Right renal cortex interstitium (tissue), 3 donors: ENCODE measurements at places on chromosomes 7 and 10. TPM values are rescaled to one million over a fixed set of nuclear protein-coding genes. Genes with fewer than 3 reads are reported as not detected.

Gene SYT15
- 5.7 TPM for polyA plus RNA-seq

DNA sequence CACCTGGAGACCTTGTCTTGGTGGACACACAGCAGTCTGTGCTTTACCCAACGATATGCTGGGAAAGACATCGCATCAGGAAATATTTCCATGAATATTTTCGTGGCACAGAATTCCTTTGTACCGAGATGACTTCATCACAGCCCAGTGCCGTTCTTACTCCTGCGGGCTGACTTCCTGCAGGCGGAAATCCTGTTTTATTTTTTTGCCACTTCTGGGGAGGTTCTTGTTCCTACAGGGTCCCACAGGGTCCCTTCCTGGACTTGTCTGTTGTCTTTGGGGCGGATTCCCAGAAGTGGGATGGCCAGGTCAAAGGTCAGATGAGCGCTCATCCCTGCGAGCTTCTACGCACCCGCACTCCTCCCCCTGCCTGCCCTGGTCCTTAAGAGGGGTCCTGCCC, 86.5 kb downstream of the DNAJB6 start:
- no peak for DNase-seq

- DNase-seq, result no peak
These were observed 452.4 kb upstream of the AKR1E2 start for GRCh38 chr10:4373612-4374011.

DNA sequence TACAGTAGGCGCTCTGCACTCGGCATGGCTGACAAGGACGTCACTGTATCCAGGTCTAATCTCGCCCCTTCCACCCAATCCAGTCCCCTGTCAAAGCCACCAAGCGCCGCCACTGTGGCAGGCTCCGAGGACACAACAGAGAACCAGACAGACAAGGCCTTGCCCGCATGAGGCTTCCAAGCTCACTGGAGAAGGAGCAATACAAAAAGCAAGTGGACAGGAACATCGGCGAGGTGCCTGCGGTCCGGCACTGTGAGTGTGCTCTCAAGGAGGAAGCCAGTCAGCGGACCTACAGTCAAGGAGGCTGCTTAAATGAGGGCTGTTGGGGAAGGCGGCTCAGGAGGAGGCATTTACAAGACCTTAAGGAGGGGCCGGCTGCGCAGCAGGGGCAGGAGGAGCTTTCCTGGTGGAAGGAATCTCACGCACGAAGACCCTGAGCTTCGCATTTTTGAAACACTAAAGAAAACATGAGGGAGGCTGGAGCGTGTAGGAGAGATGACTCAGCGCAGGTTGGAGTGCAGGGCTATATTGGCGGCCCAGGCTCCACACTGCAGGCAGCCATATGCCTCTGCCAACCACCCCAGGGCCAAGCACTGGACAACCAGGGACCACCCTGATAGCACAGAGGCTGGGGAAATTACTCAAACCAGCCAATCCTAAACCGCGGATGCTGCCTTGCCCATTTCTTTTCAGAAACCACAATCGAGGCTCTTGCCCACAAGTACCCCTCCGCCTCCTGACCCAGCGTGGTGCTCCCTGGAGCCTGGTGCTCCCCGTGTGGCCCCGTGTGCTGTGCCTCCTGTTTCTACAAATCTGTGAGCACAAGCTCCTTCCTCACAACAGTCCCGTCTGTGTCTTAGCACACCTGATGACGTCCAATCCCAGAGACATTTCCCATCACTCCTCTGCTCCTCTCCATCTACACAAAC, 28.9 kb downstream of the GNA12 start:
- DNase-seq, result no peak
